NCI-H1436 treated with DMSO at 0.1 percent for 48 hours (cell line): ENCODE measurements at places on chromosomes 12 and 14.

DNA sequence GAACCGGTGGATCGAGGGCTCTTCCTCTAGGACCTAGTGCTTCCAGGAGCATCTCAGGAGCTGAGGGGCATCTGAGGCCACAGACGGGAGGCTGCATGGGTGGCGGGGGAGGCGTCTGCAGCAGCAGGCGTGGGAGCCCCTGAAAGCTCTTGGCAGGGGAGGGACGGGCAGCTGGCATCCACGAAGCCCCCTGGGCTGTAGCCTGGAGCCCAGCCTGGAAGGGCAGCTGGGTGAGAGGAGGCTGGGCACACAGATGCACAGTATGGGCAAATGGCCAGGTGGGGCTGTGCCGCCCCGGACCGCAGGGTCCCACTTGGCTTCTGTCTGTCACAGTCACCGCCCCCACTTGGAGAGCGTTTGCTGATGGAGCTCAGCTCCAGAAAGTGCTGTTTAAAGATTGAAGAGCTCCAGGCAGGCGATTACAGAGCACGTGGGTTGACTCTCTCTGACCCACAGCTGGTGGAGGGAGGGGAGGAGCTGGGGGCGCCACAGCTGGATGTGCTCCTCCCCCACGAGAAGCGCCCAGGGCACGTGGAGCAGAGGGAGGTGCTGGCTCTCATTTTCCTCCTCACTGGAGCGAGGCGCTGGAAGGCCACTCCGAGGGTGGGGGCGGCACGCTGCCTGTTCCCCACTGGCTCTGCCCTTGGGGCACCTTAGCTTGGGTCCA is 155.0 kb upstream of the C14orf180 start:
- no peak for DNase-seq

DNA sequence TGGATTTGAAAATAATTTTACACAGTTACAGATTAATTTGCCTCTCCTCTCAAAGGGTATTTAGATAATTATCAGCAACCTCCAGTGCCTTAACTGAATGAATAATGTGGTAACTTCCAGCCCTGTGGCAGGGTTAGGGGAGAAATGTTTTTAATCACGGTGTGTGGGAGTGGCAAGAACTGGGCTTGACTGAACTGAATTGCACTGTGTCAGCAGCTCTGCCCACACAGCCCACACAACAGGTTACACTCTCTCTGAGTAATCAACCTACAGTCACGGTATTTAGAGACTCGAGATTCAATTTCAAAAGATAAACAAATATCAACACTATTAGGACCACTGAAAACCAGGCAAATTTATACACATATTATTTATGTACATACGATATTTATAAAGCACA is 198.5 kb downstream of the KCNC2 start:
- DNase-seq: no peak

DNA sequence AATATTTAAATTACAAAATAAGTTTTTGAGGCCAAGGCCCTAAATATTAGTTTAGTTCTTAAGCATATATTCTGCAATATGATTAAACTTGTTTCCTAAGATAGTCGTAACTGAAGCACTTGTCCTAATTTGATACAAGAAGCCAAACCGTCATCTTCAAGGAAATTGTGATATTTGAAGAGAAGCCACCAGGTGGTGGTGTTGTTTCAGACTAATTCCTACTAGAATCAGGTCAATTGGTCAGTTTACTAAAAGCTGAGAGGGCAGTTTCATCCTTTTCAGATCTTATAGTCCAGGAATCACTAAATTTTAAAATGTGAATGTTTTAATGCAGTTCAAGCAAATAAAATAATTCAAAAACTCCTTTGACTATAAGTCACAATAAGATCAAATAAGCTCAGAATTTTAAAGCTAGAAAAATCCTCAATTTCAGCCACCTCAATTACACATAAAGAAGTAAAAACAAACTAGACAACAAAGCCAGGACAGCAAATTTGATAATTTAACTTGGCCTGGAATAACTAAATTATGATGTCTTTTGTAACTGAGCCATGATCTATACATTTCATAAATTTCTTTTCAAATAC is 7.1 kb upstream of the ARL1 start:
- no peak for DNase-seq

- DNase-seq: no peak
These were observed 47.9 kb downstream of the CDK17 start for GRCh38 chr12:96352161-96352835.

DNA sequence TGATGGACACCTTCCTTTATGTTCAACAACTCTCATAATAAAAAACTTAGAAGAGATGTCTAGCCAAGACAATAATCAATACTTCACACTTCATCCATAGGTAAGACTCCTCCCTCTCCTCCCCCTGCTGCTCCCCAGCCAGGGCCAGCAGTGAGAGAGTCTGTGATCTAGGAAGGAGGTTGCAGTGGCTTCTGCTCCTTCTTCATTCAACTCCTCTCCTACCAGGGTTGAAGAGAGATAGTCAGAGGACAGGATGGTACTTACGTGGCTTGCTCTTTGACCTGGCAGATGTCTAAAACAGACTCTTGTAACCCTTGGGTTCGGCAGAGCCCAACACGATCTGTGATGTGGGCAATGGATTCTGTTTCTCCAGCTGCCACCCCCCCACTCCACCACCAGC is 31.0 kb downstream of the DHRS2 start:
- DNase-seq: no peak

GRCh38 chr12:90287585-90287984 is 578.9 kb upstream of the ATP2B1 start:
- DNase-seq: no peak

GRCh38 chr14:92928258-92928629 is 5.3 kb downstream of the CHGA start:
- DNase-seq: no peak

DNA sequence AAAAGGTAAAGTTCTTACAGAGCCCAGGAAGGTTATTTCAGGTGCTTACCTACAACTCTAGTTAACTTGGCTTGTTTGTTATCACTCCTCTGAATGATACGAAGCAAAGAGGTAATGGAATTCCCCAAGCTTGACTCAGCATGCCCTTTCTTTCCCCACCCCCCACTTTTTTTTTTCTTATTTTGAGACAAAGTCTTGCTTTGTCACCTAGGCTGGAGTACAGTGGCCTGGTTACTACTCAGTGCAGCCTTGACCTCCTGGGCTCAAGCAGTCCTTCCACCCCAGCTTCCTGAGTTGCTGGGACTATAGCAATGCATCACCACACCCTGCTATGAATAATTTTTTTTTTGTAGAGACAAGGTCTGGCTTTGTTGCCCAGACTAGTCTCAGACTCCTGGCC is 17.1 kb upstream of the YBX3 start:
- DNase-seq: no peak

GRCh38 chr12:124855275-124855957 is 8.2 kb downstream of the SCARB1 start:
- DNase-seq: no peak

- DNase-seq: no peak
These were observed 36.9 kb upstream of the AP4S1 start for GRCh38 chr14:30988509-30988908.

DNA sequence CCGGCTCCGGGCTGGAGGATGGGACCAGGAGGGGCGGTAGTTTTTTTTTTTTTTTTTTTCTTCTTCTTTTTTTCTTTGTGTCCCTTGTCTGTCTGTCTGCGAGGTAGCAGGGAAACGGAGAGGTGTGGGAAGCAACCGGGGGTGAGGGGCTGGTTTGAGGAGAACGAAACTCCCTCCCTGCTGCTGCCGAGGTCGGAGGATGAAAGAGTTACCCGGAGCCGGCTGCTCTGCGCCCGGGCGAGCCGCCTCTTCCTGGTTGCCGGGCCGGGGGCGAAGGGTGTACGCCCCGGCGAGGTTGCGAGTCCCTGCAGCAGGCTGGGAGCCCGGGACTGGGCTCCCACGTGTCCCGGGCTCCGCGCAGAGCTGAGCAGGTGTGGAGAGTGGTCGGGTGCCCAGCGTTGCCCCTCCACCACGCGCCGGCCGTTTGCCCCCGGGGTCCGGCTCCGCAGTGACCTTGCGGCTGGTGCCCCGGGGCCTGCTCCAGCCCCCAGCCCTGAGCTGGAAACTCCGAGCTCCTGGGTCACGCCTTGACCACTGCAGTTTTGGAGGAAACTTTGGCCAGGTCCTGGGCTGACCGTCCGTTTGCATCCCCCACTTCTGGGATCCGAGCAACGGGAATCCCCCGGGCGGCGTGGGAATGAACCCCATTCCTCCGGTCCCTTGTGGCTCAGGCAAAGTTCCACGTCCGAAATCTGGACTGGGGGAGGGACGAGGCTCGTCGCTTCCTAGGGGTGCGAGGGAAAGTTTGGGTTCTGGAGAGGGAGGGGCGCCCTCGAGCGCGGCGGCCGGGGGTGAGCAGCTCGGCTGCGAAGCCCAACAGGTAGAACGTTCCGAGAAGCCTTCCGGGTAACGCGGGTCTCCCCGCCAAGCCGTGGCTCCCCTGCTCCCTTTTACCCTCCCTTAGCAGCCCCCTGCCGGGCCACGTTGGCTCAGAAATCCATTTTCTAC is 1.3 kb downstream of the CHST11 start:
- DNase-seq: no peak

DNA sequence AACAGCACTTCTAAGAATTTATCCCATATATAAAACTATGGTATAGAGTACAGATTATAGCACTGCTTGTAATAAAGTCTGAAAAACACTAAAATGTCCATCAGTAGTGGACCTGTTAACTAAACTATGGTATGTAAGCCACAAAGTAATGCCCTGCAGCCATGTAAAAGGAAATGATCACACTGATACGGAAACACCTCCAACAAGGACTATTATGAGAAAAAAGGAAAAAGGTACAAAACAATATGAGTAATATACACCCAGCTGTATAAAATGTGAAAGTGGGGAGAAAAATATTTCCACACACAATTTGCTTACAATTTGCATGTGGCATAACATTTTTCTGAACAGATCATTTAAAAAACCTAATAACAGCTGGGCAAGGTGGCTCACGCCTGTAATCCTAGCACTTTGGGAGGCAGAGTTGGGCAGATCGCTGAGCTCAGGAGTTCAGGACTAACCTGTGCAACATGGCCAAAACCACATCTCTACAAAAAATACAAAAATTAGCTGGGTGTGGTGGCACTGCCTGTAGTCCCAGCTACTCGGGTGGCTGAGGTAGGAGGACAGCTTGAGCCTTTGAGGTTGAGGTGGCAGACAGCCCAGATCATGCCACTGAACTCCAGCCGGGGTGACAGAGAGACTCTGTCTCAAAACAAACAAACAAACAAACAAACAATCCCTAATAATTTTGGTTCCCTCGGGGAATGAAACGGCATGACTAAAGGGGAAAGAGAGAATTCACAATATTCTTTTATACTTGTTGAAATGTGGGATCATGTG is 250.5 kb downstream of the MED13L start:
- no peak for DNase-seq
